ENCODE measurements at places on chromosomes 11 and 22.

DNA sequence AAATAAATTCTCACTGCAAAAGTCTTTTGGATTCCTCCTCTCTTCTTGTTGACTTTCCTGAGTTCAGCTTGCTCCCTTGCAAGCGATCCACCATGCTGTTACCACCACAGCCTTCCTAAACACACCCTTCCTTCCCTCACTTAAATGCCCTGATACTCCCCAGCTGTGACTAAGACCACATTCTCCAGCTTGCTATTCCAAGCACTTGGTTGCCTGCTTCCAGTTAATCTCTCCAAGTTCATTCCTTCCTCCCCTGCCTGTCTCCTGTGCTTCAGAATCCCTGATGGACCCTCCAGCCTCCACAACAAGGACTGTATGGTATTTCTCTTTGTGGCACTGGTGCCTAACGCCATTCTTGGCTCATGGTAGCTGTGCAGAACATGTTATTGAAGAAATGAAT is 603.9 kb upstream of the CADM1 start:
- DNase-seq, result no peak

DNA sequence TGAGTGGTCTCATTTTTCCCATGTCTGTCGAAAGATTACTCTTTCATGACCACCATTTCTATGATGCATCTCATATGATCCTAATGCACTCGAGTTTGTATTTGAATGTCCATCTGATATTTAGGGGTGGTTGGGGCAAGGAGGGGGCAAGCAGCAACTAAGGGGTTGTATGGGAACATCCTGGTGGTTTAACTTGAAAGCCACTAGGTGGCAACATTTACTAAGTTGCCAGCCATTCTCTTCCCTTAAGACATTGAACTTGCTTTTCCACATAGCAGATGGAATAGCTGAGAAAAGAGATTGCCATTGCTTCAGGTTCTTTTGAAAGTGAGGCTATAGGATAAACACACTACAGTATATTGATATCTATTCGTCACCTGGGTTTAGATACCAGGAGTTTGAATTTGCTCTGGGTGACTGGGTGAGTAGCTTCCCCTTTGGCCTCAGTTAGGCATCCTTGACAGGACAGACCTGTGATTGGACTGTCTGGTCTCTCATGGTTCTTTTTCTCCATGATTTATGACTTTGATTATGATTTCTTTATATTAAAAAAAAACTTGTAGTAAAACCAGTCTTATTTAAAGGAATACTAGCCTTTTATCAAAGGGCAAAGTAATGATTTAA is 32.4 kb downstream of the NF2 start:
- no peak for DNase-seq

GRCh38 chr11:414318-414857 is 411 bp downstream of the SIGIRR start:
- DNase-seq, result peak; percentile 7

GRCh38 chr22:48727454-48728058 is 1100.1 kb downstream of the BRD1 start:
- DNase-seq, result no peak

- peak; percentile 40 for DNase-seq
Observed at GRCh38 chr22:37904572-37905533, 1.2 kb upstream of the MICALL1 start.

- no peak for DNase-seq
Observed at GRCh38 chr11:56848141-56848809, 99.8 kb upstream of the OR9G4 start.

GRCh38 chr11:63612181-63612580 is 2.1 kb downstream of the PLAAT3 start:
- DNase-seq, result no peak

GRCh38 chr22:27727673-27728451 is 73.7 kb downstream of the MN1 start:
- no peak for DNase-seq

DNA sequence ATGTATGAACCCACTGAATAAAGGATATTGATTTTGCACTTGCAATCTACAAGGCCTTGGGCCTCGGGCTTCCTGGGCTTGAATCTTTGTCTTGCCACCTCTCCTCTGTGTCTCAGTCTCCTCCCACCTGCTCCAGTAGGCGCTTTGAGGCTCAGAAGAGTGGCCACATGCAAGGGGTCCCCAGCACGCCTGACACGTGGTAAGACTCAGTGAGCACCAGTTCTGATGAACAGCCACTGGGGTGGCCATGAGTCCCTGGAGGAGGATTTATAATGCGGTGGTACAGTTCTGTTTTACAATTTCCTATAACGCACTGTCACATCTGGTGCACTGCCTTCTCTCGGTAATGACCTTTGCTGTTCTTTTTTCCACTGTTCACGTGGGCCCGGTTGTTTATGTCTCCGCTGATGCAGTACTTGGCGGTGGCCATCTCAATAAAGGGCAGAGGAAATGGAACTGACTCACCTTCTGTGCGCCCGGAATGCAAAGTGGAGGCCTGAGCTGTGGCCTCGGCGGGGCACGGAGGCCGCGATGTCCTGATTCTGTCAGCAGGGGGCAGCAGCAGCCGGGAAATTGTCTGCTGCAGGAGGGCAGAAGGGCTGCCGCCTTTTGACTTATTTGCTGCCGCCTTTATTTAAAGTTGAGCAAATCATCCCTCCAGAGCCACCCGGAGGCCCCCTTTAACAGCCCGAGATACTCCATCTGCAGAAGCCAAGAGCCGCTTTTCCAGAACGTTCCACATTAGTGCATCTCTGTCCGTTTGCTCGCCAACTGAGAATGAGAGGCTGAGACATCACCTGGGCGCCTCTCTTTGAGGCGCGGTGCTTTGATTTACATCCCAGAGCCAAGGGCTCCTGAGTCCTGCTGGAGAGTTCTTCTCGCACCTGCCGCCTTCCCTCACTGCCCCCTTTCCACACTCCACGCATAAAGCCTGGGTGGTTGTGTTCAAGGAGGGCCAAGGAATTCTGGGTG is 6.0 kb upstream of the IFT27 start:
- DNase-seq, result peak; percentile 90

DNA sequence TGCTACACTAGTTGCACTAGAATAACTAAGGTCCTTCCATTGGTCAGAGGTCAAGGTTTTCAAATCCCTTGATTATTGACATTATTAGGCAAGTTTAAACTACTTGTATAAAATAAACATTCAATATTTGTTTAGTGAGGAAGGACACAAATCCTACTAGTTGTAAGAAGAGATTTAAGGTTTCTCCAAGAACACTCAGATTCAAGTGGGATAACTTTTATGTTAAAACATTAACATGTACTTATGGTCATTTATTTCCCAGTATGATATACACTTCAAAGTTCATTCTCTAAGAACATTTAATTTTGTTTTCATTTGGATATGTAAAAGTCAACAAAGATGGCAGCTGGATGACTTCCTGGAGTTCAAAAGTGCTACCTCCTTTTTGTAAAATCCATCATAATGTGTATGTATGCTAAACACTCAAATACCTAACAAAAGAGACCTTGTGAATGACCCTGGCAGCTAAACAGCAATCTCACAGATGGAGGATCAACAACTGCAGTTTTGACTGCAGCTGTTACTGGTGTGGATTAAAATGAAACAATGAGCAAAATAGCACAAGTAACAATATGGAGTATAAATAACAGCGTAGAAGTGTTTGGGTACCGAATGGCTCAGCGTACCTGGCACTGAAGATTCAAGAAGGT is 1.5 kb downstream of the CCDC90B start:
- DNase-seq, result no peak

DNA sequence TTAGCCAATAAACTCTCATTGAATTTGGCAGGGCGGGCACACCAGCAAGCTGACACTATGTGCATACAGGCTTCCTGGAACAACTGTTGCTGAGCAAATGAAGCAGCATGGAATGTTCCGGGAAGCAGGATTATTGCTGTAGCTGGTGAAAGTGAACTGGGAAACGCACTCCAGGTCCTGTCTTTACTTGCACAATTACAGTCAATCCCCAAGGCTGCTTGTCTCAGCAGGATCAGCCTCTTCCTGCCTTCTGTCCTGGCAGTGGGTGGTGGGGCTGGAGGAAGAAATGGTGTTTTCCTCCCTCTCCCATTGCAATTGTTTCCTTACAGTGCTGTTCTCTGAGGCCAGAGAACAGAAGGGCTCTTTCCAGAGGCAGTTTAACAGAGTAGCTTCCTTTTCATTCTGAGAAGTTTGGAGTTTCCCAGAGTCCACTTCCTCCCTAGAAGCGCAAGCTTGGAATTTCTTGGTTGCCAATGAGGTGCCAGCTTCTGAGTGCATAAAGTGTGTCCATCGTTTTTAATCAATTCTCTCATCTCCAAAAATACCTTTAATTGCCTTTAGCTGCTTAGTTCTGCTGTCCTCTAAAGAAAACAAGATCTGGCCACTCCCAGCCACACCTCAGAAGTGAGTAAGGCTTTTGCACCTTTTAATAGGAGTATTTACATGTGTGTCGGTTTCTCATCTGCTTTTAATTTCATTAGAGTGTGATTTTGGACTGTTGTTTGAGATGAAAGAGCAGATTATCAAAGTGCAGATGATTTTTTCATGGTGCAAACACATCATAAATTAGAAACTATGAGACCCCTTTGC is 19.9 kb downstream of the CD44 start:
- DNase-seq, result peak; percentile 79

DNA sequence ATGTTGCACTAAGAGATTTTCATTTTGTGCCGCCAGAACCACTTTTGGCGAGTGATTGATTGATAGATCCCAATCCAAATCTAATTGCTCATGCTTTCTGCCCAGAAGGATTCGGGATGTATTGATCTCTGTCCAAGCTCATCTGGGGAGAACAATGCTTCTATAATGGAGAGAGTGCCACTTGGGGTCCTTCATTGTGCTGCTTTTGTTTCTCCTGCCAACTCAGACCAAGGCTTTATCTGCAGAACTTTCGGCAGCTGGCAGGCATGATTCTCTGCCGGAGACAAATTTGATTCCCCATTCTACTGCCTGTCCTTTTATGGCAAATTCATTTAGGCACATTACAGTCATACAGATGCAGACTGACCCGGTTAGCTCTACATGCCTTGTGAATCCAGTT is 62.9 kb upstream of the NTM start:
- DNase-seq, result no peak

- DNase-seq, result no peak
Observed at GRCh38 chr11:40397141-40397540, 1062.3 kb downstream of the LRRC4C start.

DNA sequence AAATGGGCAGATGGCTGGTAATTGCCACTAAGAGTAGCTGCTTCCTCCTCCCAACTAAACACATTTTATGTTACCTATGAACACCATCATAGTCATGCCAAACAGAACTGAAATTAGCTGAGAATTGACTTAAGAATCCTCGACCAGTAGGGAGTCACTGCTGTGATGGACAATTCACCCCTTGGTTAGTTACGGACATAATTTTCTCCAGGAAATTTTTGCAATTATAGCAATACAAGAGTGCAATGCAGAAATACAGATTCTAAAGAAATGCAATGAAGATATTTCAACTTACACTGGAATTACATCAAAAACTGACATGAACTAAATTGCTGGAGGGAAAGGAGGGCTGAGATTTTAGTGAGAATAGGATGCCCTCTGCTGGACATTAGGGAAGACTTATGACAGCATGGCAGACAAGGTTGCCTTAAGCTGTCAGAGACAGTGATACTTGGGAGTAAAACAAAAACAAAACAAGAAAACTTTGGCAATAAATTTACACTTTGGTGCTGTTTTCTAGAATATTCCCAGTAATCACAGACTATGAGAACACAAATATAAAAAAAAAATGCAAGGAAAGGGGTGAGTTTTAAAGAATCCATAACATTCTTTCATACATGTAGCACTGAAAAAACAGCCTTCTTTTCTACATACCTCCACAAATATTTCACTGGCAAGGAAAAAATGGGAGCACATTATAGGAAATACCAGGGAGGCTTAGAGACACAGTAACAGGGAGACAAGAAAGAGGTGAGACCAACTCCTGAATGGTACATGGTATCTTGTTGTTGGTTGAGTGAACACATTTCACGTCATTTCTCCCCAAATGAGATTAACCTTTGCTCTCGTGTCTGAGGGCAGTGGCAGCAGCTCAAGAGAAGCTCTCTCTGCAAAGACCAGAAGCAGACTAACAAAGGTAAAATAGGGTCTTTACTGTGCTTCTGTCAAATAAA is 11.2 kb upstream of the PPP2R1B start:
- no peak for DNase-seq

GRCh38 chr11:70531281-70532065 is 133.1 kb downstream of the CTTN start:
- no peak for DNase-seq

DNA sequence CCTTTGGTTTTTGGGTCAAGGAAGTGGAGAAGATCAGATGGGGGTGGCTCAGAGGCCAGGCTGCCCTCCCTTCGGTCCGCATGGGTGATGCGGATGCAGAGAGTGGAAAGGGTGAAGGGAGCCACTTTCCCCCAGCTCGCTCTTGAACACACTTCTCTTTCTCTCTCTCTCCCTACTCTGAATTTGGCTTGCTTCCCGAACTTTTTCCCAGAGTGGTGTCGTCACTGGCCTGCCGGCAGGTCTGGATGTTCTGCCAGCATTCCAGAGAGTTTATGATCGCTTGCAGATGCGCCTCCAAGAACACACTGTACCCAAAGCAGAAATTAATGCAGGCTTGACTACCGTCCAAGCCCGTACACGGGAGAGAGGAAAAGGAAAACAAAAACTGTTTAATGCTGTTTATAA is 103.2 kb downstream of the ZBTB16 start:
- peak; percentile 84 for DNase-seq

DNA sequence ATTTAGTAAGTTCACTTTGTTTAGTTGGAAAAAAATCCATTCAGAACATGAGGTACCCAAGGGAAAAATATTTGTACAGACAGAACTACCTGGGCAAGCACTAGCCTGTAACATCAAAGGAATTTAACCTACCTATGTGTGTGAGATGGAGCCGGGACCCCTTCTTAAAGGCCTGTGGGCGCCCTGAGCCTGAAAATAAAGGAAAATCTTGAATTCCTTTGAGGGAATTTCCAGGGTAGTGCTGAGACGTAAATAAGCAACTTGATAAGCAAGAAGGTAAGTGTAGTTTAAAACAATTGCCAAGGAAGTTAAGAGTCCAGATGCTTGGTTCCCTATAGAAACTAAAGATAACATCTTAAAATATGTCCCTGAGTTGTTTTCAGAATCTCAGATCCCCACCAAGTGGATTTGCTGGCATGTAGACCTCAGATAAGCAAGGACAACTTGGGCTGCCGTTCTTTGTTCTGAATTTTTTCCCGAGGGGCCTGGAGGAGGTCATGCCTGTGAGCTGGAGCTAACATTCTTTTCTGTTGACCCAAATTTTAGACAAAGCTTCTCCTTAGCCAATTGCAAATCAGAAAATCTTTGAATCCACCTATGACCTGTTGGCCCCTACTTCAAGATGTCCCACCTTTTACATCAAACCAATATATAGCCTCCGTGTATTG is 31.0 kb downstream of the MED17 start:
- no peak for DNase-seq

GRCh38 chr11:32039149-32039548 is 51.7 kb upstream of the RCN1 start:
- no peak for DNase-seq

Data from ascending aorta (tissue), 2 donors.